ENCODE measurements at places on chromosomes 2 and 18. TPM values are rescaled to one million over a fixed set of nuclear protein-coding genes. Genes with fewer than 3 reads are reported as not detected.

Gene BOD1L2
- total RNA-seq = not detected

DNA sequence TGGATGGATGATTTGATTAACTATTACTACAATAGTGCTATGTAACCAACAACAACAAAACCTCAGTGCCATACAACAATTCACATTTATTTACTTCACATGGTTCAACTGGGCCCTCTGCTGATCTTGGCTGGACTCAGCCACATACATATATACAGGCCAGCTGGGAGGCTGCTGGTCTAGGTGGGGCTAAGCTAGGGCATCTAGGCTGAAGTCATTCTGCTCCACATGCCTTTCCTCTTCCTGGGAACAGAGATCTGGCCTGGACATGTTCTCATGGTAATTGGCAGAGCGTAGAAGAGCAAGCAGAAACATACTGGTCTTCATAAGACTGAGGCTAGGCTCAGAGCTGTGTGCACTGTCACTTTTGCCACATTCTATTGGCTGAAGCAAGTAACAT lies 102.8 kb upstream of the RNF152 start:
- no peak for DNase-seq

DNA sequence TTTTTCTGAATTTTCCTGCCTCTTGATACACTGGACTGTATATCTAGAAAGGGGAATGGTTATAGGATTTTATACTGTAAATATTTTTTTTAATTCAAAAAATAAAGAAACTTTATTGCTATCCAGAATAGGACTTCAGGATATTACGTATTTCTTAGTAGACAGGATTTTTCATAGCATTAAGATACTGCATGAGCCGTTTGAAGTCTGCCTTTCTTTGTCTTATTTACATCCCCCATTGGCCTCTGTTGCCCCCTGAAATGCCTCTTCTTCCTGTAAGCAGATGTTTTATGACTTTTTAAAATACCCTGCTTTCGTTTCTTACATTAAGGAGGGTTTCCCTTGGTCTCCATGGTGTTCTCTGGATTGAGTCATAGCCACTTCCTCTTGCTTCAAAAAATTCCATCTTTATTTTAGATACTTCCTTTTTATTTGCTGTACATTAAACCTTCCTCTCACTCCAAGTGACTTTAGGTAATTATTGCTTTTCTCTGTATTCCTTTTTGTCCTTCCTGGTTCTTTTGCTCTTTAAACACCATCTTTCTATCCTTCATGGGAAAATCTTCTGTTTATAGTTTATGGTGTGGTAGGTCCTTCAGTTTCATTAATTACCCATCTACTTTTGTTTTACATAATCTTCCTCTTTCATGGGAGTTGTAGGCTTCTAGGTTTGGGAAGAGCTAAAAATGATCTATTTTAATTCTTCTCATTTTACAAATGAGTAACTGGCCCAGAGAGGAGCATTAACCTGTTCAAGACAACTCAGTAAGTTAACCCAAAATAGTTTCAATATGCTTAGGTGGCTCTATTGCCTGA lies 72.6 kb downstream of the ZNF532 start:
- DNase-seq = no peak

Gene BMPR2
- total RNA-seq = 9.8 TPM

DNA sequence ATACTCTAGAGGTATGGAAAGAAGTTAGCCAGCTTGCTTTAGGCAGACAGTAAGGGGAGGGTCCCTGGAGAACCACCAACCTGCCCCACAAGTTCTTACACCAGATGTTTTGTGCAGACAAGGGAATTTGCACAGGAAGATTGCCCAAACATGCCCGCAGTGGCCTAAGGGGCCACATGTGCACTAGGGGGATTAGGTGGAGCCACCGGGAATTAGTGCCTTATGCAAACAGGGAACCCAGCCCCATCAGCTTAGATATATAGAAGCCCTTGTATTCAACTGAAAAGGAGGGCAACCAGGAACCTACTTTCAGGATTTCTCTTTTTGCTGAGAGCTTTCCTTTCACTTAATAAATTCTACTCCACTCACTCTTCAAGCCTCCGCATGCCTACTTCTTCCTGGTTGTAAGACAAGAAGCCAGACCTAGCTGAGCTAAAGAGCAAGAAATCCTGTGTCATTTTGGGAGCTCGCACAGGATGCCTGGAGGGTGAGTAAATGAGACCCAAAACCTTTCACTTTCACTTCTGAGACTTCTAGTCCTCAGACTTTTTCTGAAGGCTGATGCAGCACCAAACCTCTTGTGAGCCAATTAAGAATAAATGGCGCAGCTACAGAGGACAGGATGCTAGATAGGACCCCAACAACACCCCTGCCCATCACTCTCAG lies 146.3 kb downstream of the GCA start:
- DNase-seq = no peak

GRCh38 chr18:30639361-30639760 lies 403.2 kb downstream of the DSC3 start:
- no peak for DNase-seq

DNA sequence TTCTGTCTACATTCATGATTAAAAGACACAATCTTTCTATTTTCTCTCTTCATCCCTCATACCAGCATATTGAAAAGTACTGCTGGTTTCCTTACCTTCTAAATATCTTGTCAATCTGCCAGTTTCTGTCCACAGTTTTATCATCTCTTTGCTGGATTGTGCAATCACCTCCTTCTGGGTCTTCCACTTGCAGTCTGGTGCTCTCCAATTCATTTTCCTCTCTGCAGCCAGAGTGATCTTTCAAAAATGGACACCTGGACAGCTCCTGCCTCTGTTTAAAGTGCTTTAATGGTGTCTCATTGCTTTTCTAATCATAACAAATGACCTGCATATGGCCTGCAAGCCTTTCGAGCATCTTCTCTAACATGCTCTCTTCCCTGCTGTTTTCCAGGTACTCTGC lies 94.0 kb downstream of the C1QL2 start:
- DNase-seq = no peak

Gene GALNT5
- total RNA-seq = 0.81 TPM

DNA sequence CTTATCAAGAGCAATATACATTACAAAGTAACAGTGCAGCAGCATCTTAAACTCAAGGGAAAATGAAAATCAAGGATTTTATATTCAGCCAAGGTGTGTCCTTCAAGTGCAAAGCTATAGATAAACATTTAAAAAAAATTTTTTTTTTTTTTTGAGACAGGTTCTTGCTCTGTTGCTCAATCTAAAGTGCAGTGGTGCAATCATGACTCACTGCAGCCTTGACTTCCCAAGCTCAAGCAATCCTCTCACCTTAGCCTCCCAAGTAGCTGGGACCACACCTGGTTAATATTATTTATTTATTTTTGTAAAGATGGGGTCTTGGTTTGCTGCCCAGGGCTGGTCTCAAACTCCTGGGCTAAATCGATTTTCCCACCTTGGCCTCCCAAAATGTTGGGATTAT lies 9.0 kb downstream of the CDKL4 start:
- no peak for DNase-seq
